ENCODE measurements at places on chromosomes 12 and 14.

- DNase-seq: no peak
These were observed 65.0 kb upstream of the FGD4 start for GRCh38 chr12:32334371-32334777.

DNA sequence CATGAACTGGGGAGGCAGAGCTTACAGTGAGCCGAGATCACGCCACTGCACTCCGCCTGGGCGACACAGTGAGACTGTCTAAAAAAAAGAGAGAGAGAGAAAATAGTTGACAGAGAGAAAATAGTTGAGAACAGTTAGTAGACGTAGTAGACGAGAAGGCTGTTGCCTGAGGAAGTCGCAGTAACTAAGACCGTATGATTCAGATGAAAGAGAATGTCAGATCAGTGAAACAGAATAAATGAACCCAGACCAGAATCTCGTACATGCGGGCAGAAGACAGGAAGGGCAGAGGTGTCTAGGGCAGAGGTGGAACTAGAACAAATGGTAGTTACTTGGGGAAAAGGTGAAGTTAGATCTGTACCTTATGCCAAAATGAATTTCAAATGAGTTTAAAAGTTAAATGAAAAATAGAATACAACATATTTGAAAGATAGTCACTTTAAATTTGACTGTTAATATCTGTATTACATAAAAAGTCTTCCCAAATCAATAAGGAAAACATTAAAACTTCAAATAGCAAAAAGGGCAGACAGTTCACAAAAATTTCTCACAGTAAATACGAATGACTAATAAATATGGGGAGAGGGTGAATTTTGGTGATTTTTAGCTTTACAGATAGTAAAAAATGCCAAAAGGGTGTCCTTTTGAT is 17.7 kb downstream of the MDM2 start:
- no peak for DNase-seq

GRCh38 chr12:32893043-32893442 is 3.5 kb downstream of the PKP2 start:
- DNase-seq: no peak

DNA sequence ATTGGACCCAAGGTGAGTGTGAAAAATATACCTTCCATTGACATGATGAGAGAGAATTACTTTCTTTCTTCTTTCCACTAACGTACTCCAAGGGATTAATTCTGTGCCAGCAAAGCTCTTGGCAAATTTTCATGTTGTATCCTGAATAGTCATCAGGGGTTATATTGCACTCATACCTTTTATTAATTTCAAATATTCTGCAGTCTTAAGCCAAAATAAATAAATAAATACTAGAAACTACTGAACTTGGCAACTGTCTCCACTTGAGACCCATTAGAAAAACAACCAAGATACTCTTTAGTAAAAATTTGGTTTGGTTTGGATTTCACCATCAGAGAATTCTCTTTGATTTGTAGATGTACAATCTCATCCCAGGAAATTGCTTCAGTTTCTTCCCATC is 22.1 kb upstream of the CLEC14A start:
- DNase-seq: no peak

GRCh38 chr14:75479770-75480600 is 42.3 kb upstream of the BATF start:
- no peak for DNase-seq

GRCh38 chr14:66383257-66383656 is 102.9 kb upstream of the CCDC196 start:
- no peak for DNase-seq

- DNase-seq: no peak
These were observed 141.8 kb upstream of the DYRK2 start for GRCh38 chr12:67506739-67507138.

- no peak for DNase-seq
These were observed 35.3 kb downstream of the PITPNM2 start for GRCh38 chr12:123115409-123116121.

DNA sequence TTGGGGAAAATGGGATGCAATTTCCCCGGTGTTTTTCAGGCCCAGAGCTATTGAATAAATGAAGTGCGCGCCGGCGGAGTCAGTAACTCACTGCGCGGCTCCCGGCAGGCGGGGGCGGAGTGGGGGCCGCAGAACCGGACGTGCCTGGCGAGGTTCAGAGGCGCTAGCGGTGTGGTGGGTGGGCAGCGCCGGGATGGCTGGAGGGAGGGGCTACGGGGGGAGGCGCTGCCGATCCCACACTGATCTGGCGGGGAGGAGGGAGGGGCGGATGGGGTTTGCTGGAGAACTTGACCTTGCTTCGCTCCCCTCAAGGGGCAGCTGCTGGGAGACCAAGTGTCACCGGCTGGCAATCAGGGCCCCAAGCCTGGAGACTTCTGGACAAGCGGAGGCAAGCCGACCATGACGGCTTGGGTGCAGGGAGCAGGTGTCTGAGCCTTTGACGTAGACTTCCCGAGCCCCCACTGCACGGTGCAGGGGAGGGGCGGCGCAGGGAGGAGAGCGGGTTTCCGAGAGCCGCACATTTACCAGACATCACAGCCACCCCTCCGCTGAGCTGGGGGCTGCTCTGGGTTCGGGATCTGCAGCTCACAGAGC is 174.1 kb upstream of the RTL1 start:
- no peak for DNase-seq

GRCh38 chr12:65748332-65748731 is 76.0 kb upstream of the HMGA2 start:
- no peak for DNase-seq

DNA sequence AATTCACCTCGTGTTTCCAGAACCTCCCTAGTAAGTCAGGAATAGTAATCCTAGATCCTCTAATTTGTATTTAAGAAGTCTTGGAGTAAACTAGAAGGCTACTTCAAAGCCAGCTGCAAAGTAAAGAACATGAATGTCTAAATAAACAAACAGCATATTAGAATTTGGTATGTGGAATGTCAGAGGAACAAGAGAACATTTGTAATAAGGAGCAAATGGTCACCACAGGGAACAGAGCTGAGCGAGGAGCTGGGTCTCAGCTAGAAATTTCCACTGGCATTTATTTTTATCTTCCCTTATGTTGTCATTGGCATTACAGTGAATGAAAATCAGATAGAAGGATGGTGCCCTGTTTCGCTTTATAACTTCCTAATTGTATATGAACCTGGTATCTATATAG is 50.2 kb downstream of the FRMD6 start:
- no peak for DNase-seq

DNA sequence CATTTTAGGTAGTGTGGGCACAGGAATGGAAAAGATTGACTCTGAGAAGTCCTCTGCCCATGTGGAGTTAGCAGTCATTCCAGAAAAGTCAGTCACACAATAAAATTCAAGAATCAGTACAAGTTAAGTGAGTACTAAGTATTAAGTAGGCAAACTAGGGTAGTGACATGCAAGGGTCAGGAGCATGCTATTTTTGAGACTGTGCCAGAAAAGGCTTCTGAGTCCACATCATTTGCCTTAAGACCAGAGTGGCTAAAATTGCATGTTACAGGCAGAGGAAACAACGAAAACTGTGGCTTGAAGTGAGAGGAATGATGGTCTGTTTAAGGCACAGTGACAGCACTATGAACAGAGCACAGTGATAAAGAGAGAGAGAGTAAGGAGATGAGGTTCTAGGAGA is 108.9 kb downstream of the SLC6A15 start:
- no peak for DNase-seq

DNA sequence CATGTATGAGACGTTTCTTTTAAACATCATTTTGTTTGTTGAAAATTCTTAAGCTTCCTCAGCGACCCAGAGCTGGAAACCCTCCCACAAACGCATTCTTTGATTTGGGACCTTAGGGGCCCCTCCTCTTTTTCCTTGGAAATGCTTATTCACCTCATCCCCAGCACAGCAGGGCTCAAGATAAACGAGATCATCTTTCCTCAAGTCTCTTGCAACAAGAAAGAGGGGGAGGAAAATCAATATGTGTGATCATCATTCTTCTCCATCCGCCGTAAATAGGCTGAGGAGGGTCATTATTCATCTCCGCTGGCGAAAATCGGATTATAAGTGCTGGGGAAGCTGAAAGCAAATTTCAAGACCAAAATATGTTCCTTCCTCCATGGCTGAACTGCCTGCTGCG is 1415.2 kb downstream of the AACS start:
- DNase-seq: no peak

Data from inflammatory macrophage (primary cell).